Heart left ventricle (tissue), 16 donors: ENCODE measurements at places on chromosomes 7 and 10.

DNA sequence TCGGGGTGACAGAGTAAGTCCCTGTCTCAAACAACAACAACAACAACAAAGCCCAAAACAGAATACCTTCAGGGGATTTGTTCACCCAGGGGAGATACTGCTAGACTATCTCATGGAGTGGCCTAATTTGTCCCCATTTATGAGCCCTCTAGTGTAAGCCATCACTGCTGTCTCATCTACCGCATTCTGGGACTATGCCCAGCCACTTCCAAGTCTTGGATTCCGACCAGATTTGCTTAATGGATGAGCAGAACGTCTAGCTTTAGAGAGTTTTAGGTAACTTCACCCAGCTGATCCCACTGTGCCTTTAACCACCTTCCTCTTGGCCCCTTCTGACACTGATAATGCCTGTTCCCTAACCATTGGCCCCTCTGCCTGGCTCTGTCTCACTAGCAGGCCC lies 47.1 kb downstream of the PAPSS2 start:
- no peak for DNase-seq

- DNase-seq: no peak
Measured at GRCh38 chr10:109875151-109875568, 48.2 kb downstream of the XPNPEP1 start.

- DNase-seq: no peak
Measured at GRCh38 chr7:140232957-140233917, 56.5 kb upstream of the KDM7A start.

DNA sequence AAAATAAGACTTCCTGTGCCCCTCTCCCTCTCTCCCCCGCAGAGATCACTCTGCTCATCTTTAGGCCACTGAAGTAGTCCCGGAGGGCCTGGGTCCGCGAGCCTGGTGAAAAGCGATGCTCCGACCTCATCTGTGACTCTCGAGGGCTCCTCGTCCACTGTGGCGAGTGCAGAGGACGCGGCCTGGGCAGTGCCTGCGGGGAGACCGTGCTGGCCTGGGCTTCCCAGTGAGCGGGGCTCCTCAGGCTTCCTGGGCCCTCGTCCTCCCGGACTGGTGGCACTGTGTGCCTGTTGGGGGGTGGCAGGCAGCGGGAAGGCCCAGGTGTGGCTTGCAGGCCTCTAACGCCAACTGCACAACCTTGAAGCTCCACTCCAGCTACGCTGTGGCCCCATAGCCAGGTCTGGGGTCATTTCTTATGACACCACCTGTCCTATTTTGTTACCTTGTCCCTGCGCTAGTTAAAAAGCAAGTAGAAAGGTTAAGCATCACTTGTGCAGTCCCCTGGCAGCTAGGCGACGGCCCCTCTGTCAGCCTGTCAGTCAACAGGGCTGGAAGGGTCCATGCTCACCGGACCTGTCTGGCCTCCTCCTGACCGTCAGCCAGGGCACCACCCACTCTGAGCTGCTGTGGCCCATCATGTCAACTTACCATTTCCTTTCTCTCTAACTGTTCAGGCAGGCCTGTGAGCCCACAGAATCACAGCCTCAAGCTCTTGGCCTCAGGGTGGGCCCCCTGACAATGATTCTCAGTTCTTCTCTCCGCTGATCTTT lies 20.5 kb downstream of the MNX1 start:
- no peak for DNase-seq
